ENCODE measurements at places on chromosomes 6 and 20.

DNA sequence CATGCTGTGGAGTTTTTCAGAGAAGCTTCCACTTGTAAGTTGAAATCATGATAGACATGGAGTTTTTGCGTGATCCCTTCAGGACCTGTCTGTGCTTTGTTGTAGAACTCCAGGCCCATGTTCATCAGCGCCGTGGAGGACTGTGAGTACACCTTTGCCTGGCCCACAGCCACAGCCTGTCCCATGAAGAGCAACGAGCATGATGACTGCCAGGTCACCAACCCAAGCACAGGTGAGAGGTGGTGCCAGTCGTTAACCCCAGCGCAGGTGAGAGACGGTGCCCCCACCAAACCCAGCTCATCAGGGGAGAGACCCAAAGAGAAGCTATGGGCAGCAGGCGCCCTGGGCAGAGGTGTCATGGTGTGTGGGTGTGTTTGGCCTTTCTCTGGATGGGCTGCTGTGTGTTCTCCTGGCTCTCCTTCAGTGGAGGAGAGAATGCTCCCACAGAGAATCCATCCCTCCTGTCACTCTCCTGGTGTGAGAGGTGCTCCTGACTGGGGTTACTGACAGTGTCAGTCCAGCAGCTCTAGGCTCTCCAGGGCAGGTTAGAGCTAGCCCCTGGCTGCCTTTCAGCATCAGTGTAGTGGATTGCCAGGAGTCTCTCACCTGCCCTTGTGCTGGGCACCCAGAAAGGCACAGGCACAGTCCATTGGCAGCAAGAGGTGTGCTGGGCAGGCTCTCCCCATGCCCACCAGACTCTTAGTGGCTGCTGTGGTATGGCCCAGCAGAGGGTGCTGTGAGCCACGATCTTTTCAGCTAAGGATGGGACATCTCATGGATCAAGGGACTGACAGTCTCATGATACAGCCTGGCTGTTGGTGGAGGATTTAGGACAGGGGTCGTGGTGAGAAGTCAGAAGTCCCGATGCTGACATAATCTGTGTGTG, 49.6 kb upstream of the SLC22A1 start:
- no peak for DNase-seq

DNA sequence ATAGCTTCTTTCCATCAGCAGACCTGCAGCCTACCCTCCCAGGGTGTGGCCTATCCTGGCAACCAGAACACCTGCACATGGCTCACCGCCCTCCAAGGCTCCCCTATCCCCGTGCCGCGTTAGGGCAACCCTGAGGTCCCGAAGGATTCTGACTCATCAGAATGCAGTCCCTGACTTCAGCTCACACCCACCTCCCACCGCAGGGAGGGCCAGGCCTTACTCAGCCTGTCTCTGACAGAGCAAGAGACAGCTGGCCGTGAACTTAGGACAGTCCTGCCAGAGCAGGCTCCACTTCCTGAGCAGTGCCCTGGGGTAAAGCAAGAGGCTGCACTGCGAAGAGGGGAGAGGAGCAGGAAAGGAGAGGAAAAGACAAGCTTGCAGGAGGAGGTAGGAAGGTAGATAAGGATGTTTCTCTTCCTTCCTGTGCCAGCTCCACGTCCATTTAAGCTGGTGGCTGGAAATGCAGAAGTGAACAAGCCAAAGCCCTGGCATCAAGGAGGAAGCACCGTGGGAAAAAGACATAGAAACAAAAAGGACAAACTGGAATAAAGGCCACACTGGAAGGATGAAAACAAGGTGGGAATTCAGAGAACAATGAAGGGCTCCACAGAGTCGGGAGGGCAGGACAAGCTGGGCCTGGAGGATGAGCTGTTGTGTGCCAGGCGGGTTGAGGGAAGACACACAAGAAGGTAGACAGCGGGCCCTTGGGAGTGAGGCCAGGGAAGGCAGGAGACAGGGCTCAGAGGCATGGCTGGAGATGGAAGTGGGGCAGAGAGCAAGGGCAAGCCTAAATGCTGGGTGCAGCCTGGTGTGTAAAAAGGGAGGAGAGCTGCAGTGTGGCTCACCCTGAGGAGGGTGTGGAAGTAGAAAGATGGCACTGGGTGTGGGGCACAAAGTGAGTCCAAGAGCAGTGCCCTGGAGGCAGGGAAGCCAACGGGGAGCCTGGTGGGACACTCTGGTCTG, 102.7 kb downstream of the SLC23A2 start:
- no peak for DNase-seq

- DNase-seq = peak; percentile 9
These were observed 245.4 kb upstream of the EXOC2 start for GRCh38 chr6:938271-938905.

- DNase-seq = no peak
These were observed 1.6 kb downstream of the STX7 start for GRCh38 chr6:132511210-132511830.

DNA sequence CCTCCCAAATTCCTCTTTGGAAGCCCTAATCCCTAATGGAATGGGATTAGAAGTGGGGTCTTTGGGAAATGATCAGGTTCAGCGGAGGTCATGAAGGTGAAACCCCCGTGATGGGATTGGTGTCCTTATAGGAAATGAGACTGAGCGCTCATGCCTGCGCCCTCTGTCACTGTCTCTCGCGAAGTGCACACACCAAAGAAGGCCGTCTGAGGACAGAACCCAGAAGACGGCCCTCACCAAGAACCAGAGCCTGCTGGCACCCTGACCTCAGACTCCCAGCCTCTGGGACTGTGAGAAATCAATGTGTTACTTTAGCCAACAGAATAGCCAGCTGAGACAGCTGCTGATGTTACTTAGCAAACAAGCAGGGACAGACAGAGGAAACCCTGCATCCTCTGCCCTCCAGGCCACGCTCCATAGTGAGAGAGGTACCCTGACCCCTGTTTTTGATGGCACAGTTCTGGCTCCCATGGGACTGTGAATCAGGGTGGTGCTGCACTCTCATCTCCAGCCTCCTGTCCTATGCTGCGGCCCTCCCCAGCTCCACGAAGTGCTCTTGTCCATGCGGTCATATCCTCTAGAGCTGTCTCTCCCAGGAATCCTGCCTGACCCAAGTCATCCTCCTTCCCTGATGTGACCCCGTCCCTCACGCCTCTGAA, 369.3 kb downstream of the ZFAND3 start:
- no peak for DNase-seq

DNA sequence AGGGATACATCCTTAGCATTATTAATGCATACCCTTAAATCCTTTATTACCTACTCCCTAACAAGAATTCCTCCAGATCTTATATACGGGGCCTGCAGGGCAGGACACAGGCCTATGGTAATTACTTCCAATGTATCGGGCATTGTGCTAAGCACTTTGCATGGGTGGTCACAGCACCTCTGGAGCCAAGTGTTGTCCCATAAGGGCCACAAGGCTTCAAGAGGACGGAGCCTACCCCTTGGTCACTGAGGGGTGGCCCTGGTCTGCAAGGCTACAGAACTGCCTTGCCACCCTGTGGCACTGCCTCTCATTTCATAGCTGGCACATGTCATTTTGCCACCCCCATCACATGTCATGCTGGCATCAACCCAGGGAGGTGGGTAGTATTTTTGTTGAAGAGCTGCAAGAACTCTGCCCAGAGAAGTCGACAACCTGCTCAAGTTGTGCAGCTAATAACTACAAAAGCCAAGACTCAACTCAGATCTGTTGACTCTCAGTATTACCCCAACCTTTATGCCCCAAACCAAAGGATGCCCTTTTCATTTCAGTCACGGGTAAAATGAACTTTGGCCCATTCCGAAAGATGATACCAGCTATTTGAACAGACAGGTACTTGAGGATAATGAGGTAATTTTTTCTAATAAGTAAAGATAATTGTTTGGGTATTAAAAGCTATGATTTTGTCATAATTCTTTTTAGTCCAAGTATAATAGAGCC, 144.1 kb upstream of the AKAP12 start:
- no peak for DNase-seq

DNA sequence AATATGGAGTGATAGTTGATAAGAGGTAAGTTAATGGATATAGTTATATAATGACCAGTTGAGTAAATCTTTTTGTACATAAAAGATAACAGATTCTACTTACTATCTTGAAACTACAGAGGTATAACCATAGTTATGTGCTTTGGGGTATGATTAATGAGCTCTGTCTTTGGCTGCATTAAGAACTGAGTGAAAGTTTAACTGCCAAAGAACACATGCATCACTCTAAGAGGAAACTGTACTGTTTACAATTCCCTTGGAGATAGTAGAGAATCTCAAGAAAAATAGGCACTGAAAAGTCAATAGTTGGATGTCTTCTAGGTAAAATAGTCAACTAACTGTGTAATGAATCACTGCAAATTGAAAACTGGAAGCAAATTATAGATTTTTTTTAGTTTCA, 1129.5 kb downstream of the EPHA7 start:
- DNase-seq = no peak

GRCh38 chr6:39077882-39078594, 29.5 kb downstream of the GLP1R start:
- DNase-seq = no peak

- no peak for DNase-seq
These were observed 35.3 kb upstream of the CDKN1A start for GRCh38 chr6:36642913-36643817.

GRCh38 chr20:15564981-15565380, 1008.3 kb downstream of the KIF16B start:
- no peak for DNase-seq

DNA sequence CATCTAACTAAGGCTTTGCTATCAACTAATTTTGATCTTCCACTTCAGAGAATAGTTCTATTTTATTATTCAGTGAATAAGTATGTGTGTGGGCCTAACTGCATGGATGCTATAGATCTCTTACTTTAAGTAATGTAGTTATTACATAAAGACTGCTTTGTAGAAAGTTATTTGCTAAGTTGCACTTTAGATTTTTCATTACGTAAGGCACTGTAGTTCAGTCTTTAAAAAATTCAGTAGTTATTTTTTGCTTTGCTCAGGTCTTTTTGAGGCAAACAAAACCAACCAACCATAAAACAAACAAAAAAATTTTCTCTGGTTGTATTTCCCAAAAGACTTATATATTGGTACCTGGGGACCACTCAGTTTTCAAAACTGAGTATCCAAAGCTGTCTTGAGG, 53.0 kb downstream of the KCNQ5 start:
- no peak for DNase-seq

GRCh38 chr20:2276015-2276414, 19.8 kb upstream of the TGM3 start:
- DNase-seq = no peak

DNA sequence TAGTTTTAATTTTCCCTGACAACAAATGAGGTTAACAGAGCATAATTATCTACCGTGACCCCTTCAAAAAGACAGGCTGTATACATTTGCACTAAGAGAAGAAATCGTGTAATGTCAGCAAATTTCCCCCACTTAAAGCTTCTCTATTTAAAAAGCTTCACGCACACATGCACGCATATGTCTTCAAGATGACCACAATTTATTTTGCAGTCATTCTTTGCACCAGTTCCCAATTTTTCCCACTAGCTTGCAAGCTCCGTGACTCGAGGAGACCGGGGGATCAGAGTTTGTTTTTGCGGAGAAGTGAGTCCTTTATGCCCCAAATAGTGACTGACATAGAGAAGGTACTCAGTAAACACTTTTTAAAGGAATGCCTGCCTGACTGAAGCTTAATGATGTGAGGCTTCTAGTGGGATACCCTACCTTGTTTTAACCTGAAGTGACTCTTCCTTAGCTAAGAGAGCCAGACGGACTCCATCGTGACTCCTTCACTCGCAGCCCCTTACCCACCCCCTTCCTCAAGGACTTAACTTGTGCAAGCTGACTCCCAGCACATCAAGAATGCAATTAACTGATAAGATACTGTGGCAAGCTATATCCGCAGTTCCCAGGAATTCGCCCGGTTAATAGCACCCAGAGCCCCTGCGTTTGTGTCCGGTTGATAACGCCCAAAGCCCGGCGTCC, 9.3 kb upstream of the NQO2 start:
- no peak for DNase-seq

DNA sequence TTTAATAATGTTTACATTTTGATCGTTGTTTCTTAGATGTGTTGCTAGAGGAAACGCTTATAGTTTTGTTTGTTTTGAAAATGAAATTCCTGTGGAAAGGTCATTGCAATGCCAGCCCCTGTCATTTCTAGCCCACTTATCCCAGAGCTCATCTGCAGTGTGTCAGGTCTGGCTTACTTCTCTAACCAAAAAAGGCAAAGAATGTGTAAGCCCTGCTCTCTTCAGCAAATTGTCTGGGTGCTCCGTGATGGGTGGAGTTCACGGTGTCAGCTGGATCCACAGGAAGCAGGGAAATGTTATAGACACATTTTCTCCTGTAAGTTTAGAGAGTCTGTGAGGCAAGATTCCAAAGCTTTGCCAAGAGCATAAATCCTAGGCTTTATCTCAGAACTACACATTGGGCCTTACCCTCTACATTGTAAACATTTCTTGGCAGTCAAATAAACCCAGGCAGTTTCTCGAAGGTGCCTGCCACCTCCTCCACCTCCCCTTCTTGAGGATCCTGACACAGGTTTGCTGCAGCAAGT, 50.9 kb downstream of the RPRD1B start:
- no peak for DNase-seq

- DNase-seq = no peak
These were observed 144.4 kb downstream of the PHACTR3 start for GRCh38 chr20:59748619-59749191.

- DNase-seq = no peak
These were observed 1.5 kb downstream of the RXRB start for GRCh38 chr6:33198853-33199436.

GRCh38 chr20:9261781-9262180, 192.9 kb downstream of the PLCB4 start:
- no peak for DNase-seq

DNA sequence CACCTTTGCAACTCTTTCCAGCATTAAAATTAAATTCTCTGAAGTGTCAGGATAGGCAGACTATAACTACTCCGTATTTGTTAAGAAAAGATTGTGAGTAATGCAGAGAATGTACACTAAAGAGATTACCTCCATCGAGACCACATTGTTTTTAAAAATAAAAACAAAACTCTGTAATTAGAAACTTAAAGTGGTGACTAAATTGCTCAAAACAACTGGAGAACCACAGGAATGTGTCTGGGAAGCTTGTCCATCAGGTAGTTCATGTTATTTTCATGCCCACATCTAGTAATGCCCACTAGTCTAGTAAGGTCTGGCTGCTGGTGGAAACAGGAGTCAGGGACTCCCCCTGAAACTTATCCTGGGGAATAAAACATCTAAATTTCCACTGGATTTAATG, 103.0 kb upstream of the FOXQ1 start:
- no peak for DNase-seq

- DNase-seq = no peak
These were observed 122.3 kb downstream of the BANF2 start for GRCh38 chr20:17822039-17822438.

DNA sequence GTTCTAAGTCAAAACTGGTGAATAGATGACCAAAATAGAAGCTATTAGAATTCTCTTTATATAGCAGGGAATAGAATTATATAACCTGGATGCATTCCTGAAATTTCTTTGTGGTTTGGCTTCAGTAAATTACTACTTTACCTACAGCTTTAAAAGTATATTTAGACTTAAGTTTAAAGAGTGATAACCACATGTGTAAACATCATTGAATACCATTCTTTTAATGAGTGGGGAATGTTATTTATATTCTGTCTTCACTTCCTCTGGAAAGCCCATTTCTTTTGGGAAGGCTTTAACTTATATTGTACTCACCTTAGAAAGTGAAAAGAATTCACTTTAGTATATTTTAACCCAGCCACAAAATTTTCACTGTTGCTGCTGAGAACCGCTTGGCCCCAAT, 39.1 kb downstream of the PLEKHG1 start:
- DNase-seq = no peak

Measured in iPS DF 19.7 (cell line).